ENCODE measurements at places on chromosomes 7 and 10.

DNA sequence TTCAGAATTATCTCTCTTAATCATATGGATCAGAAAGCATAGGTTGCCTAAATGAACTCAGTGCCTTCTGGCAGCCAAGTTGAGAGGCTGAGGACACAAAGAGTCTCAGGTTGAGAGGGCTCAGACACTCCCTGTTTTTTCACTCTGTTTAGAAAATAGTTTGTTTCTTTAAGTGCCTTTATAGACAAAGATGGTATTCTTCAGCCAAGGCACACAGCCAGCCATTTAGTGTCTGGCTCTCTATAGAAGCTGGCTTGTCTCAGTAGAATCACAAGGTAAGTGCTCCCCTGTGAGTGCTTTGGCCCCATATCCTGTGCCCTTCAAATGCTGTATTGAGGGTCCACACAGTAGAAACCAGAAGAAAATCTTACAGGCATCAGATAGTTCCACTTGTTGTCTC lies 3.6 kb downstream of the GPR158 start:
- no peak for DNase-seq

- DNase-seq = no peak
Measured at GRCh38 chr10:101286248-101287046, 57.2 kb upstream of the LBX1 start.

GRCh38 chr10:77537071-77537470 lies 100.5 kb downstream of the KCNMA1 start:
- DNase-seq = no peak

DNA sequence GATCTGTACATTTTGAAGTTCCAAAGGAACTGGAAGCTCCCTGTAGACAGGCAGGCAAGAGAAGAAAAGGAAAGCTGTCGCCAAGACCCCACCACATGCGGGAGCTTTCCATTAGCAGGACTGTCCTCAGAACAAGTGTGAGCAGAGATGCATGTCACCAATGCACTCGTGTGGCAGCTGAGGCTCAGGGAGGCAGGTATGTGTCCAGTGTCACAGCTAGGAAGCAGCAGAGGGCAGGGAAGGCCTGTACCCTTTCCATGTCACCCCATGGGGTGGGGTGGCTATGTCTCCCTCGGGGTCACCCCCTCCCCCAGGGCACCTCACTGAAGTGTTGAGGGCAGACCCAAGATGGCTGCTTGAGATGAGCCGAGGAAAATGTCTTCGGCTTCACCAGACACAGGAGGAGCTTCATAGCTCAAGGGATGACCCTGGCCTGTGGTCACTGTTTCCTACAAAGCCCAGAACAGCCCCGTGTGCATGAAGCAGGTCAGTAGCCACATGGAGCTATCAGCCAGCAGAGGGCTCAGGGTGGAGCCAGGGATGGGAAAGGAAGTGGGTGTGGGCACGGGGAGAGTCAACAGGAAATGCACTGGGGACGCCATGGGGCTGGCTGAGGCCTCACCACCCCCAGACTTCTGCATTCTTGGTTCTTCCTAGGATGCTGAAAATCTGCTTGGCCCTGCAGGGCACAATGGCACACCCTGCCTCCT lies 96.6 kb downstream of the FAM53B start:
- peak; percentile 75 for DNase-seq

- no peak for DNase-seq
Measured at GRCh38 chr7:37092548-37092947, 356.1 kb downstream of the ELMO1 start.

Data from activated CD8-positive, alpha-beta memory T cell treated with anti-CD3 and anti-CD28 coated beads, Interleukin-2, amount 50 U/mL, for 48 hours (primary cell).